ENCODE measurements at places on chromosomes 11 and 22.

GRCh38 chr11:826836-827145 lies 928 bp upstream of the CRACR2B start:
- no peak for DNase-seq

DNA sequence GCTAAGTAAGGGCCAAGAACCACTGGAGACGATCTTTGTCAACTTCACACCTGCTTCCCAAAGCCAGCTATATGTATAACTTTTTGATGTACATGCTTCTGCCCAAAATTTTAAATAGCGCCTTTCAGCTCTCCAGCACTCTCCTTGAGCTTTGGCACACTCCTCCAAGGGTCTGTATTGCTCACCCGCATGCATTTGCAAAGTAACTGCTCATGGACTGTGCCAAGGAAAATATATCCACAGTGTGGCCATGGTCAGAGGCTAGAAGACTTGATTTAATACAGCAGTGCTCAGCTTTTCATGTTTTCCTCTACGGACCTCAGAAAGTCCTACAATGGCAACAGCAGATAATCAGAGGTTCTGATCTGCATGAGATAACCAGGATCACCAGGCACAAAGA lies 550.1 kb downstream of the SOX6 start:
- DNase-seq: no peak

- no peak for DNase-seq
Observed at GRCh38 chr11:112173152-112173551, 2.2 kb upstream of the BCO2 start.

- no peak for DNase-seq
Observed at GRCh38 chr11:33774736-33775466, 581 bp upstream of the FBXO3 start.

DNA sequence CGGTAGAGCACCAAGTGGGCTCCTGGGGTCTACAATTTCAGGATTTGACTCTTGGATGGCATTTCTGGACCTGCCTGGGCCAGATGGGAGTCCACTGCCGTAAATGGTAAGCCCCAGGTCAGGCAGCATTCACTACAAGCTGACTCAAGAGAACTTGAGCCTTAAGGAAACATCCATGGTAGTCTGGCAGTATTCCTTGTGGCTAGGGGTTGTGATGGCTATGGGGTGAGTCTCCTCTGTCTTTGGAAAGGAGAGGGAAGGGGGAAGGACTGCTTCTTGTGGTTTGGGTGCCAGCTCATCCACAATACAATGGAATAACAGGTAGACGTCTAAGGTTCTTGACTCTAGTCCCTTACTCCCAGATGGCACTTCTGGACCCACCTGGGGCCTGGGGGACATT lies 32.3 kb upstream of the POU2AF2 start:
- DNase-seq: no peak

DNA sequence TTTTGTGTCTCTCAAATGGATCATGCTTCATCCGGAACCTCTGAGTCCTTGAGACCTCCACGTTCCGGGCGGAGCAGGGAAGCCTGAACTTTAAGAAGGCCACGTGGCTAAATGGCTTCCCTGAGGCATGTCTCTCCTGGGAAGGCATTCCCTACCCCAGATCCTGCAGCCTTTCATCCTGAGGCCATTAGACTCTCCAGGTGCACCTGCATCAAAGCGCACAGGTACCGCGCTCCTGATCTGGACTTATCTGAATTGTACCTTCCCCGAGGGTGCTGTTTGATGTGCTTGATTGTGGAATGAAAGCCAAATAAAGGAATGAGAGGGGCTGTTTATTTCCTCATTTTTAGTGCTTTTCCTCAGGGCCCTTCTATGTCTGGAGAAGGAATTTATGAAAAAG lies 22.5 kb downstream of the C22orf31 start:
- DNase-seq: no peak

- DNase-seq: no peak
Observed at GRCh38 chr11:19800162-19800561, 87.5 kb downstream of the NAV2 start.

DNA sequence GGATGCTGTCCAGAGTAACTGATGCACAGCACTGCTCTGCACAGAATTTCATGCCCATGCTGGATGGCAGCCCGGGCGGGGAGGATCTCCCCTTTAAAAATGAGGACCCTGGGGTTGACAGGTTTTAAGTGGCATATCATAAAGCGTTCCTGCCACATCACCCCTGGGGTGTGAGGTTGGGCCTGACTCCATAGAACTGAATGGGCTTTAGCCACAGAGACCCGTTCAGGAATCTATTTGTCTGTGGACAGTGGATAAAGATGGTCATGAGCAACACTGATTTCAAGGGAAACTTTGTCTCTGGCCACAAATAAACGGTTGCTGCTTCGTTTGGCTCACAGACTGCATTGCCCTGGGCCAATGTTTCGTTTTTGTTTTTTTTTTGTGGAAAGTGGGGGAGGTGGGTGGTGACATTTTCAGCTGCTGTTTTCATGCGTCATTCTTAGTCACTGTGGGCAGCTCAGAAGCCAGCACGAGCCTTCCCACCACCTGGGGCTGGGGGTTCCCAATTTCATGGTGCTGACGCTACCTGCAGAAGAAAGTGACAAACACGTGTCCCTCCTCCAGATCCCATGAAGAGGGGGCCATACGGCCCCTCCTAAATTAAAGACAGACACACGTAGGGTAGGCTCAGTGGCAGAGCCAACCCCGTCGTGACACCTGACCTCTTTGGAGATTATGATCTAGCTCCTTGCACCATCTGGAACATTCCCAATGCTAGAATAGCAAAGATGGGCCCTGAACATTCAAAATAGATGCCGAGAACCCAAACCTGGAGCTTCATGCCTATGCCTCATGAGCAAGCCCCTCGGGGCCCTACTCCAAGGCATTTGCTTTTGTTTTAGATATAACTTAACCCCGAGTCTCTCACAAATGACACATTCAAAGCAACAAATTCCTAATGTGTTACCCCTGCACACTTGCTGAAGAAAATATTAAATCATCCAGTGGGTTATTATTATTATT lies 54.8 kb upstream of the PHF21B start:
- DNase-seq: no peak

DNA sequence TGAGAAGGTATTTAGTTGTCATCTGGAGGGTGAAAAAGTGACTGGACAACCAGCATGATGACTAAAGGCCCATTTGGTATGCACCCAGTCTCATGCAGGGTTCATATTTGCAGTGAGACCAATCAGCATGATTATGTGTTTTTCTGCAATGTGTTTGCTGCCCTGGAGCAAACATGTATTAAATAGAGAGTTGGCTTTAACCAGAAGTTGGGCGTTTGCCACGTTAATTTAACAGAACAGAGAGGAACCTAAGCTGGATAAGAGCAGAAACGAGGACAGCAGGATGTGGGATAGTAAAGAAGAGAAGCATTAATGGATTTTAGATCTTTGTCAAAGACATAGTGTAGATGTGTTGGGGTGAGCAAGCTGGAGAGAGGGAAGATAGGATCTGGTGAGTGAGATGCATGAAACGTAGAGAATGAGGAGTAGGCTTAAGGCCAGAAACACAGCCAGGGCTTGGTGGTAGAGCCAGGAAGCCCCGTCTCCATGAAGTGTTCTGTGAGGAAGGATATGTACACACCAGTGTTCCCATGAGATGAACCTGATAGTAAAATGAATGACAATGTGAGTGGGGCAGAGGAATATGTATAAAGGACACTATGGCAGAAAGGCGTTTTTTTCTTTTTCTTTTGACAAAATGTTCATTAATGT lies 164.0 kb upstream of the PDGFD start:
- DNase-seq: no peak

GRCh38 chr22:28896611-28897010 lies 13.2 kb downstream of the ZNRF3 start:
- DNase-seq: no peak

GRCh38 chr11:6099577-6099976 lies 7.9 kb upstream of the OR56B4 start:
- DNase-seq: no peak

GRCh38 chr11:96293598-96294021 lies 49.4 kb downstream of the MAML2 start:
- DNase-seq: no peak

DNA sequence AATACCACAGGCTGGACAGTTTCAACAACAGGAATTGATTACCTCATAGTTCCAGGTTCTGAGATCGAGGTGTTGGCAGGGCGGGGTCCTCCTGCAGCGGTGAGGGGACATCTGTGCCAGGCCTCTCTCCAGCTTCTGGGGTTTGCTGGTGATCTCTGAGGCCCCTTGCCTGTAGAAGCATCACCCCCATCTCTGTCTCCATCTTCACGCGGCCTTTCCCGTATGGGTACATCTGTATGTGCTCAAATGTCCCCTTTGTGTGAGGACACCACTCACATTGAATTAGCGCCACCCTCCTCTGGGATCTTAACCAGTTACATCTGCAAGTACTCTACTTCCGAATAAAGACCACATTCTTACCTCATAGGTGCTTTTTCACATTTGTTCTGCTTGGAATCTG lies 1029.9 kb downstream of the BRD1 start:
- no peak for DNase-seq

DNA sequence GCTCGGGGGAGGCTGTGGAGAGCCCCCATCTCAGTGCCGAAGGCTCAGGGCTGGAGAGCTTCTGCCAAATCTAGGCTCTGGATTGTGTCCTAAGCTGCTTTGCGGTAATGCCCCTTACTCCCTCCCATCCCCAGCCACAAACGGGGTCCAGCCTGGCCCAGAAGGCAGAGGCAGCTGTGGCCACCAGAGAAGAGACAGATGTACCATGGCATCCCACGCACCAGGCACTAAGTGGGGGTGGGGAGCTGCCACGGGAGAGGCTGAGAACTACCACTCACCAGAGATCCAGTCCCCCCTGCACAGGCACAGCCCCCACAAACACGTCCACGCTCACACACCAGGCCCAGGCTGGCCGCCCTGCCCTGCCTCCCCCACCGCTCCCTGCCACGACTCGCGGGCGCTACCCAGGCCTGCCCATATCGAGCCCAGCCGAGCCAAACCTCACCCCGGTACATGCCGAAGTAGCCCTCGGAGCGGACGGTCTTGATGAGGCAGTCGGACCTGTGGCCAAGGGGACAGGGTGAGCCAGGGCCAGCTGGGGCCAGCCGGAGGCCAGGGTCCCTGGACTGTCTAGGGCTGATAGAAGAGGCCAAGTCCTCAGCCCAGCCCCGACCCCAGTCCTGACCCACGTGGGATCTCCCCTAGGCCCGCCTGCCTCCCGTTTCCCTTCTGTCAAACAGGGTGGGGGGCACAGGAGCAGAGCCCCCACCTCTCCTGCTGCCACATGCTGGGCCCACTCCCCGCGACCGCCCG lies 3.9 kb downstream of the SLC25A22 start:
- DNase-seq: no peak

GRCh38 chr11:21121991-21122390 lies 452.6 kb downstream of the NELL1 start:
- DNase-seq: no peak

DNA sequence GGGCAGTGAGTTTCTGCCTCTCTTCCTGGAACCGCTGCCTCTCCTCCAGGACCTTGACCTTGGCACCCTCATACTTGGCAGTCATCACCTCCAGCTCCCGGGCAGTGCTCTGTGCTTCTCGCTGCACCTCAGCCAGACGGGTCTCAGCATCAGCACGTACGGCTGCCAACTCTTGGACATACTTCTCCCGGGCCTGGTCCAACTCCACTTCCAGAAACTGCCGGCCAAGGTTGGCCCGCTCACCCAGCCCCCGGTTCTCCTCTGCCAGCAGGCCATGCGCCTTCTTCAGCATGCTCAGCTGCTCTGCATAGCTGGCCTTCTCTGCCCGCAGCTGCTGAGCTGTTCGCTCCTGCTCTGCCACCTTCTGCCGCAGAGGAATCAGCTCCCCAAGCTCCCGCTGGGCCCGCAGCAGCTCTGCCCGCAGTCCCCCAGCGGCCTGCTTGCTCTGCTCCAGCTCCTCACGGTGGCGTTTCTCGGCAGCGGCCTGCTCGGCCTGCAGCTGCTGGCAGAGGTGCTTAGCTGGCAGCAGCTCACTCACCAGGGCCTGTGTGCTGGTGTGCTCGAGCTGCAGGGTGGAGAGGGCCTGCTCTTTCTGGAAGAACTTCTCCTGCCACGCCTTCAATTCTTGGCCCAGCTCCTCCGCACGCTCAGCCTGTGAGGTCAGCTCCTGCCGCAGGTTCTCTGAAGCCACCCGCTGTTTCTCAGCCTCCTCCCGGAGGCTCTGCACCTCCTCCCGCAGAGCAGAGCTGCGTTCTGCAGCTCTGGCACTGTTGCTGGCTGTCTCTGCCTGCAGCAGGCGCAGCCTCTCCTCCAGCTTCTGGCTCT lies 14.4 kb downstream of the IL18BP start:
- DNase-seq: no peak

- no peak for DNase-seq
Observed at GRCh38 chr22:46936378-46936903, 174.0 kb downstream of the TBC1D22A start.

- DNase-seq: no peak
Observed at GRCh38 chr11:96054870-96055705, 131.2 kb upstream of the MTMR2 start.

DNA sequence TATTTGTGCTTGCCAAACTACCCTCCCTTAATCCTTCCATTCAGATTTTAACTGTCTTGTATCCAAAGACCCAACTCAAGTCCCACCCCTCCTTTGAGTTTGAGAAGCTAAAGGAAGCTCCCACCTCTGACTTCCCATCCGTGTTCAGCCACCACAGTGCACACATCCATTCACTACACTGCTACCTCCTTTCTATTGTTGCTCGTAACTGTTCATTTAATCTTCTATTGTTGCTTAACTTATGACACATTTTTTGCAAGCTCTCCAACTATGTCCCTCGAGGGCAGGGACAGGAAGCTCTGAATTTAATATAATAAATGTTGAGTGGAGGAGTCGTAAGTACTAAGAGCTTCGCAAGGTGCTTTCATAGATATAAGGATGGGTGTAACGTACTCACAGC lies 10.4 kb downstream of the LARGE1 start:
- no peak for DNase-seq

DNA sequence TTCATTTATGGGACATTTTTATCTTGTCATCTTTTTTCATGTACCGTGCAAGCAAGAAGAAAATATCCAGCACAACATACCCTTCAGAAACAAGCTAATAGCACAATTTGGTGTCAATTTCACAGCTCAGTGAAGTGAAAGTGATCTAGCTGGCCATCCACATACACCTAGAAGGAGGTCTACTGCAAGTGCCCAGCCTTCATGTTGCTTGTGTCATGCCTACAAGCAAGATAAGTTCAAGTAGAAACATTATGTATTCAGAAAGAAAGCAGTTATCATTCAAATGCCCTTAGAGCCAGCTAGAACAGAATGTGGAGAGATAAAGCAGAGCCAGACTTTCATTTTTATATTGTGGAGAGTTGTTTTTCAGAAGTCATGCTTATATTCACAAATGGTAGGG lies 325.7 kb upstream of the PITPNB start:
- no peak for DNase-seq

DNA sequence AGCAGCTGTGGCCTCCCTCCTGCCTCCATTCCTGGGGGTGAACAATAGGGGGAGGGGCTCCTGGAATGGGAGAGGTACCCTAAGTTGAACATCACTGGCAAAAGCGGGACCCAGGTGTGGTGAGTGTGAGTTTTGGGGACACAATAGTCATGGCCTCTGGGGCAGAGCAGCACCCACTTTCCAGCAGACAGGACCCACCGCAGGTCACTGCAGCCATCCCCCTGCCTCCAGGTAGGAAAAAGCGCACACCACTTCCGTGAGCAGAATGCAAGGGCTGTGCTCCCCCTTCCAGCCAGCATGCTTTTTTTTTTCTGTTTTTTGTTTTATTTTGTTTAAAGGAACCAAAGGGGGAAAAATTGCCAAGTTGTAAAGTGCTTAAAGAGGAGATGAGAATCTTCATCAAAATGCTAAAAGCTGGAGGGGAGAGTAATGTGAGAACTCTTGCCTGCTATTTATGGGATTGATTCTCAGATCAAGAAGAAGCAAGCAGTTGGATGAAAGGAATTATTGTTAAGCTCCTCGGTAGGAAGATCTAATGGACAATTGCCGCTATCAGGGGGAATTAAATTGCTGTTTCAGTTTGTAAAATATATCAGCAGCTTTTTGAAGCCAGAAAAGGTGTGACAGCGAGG lies 152.9 kb downstream of the FEZ1 start:
- DNase-seq: no peak
